ENCODE measurements at places on chromosomes 2 and 18. TPM values are rescaled to one million over a fixed set of nuclear protein-coding genes. Genes with fewer than 3 reads are reported as not detected.
A peak's percentile ranks its signal among the peaks of the same experiment; 100 is the strongest.

- no peaks in the 10 kb centered on the region for H3K4me1 ChIP-seq
- H3K4me3 ChIP-seq, result no peak overlapping the region
- no peak for DNase-seq
- no peaks in the 10 kb centered on the region for H3K27me3 ChIP-seq
Observed at GRCh38 chr2:4291430-4291829, 588.1 kb downstream of the DCDC2C start.

- H3K4me3 ChIP-seq, result no peak overlapping the region
- no peaks in the 10 kb centered on the region for H3K36me3 ChIP-seq
- DNase-seq, result no peak
- H3K27ac ChIP-seq, result no peak overlapping the region
- H3K27me3 ChIP-seq, result peaks cover 3% of the 10 kb centered on the region
Observed at GRCh38 chr2:118576109-118576855, 271.2 kb downstream of the EN1 start.

Gene LIMS4
- total RNA-seq, result 0.88 TPM

- H3K4me3 ChIP-seq, result no peak overlapping the region
- H3K27ac ChIP-seq, result no peak overlapping the region
Observed at GRCh38 chr2:77294474-77294873, 227.7 kb downstream of the LRRTM4 start.

GRCh38 chr18:22309191-22309590 lies 108.5 kb downstream of the CTAGE1 start:
- H3K27ac ChIP-seq, result no peak overlapping the region
- no peaks in the 10 kb centered on the region for H3K4me1 ChIP-seq
- H3K36me3 ChIP-seq, result no peaks in the 10 kb centered on the region
- H3K27me3 ChIP-seq, result no peaks in the 10 kb centered on the region

DNA sequence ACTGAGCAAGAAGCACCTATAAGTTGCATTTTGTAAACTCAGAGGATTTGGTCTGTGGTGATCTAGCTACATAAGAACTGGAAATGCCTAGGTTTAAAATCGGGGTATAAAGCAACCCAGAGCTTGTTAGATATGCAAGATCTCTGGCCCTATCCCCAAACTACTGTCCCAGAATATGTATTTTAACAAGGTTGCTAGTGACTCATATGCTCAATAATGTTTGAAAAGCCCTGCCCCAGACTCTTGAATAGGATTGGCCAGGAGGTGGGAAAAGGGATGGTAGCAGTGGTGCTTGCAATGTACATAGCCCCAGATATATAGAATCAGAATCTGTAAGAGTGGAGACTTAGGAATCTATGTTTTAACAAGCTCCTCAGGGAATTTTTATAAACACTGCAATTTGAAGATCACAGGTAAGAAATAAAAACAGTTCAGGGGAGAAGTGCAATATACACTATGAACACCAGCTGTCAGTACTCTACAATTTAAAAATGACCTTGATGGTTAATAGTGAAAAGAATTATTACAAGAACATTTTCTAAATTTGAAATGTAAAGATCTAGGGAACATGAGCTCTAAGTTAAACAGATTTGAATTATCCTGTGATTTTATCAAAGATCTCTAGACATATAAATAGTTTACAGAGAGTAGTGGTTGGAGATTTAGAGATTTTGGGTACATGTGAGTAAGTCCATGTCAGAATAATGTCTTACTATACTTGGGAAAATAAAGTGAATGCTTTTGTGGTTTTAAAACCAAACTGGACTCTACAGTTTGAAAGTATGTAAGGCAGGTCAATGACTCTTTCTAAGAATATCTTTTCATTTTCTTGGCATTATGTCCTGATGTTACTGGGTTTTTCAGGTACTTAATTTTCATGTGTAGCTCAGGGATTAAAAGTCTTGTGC lies 7.7 kb upstream of the MMADHC start:
- no peak overlapping the region for H3K27ac ChIP-seq
- no peak for DNase-seq
- H3K36me3 ChIP-seq, result no peaks in the 10 kb centered on the region
- H3K27me3 ChIP-seq, result peaks cover 29% of the 10 kb centered on the region
- no peak overlapping the region for H3K4me3 ChIP-seq

- H3K36me3 ChIP-seq, result peaks cover 42% of the 10 kb centered on the region
- peaks cover 10% of the 10 kb centered on the region for H3K27me3 ChIP-seq
- H3K4me3 ChIP-seq, result peak overlapping the region; percentile 66
- peaks cover 15% of the 10 kb centered on the region for H3K4me1 ChIP-seq
Observed at GRCh38 chr2:12861344-12861930, 144.7 kb downstream of the TRIB2 start.

GRCh38 chr2:36413218-36413617 lies 57.6 kb downstream of the CRIM1 start:
- no peak for DNase-seq
- H3K4me1 ChIP-seq, result no peaks in the 10 kb centered on the region
- no peaks in the 10 kb centered on the region for H3K36me3 ChIP-seq
- no peak overlapping the region for H3K27ac ChIP-seq

DNA sequence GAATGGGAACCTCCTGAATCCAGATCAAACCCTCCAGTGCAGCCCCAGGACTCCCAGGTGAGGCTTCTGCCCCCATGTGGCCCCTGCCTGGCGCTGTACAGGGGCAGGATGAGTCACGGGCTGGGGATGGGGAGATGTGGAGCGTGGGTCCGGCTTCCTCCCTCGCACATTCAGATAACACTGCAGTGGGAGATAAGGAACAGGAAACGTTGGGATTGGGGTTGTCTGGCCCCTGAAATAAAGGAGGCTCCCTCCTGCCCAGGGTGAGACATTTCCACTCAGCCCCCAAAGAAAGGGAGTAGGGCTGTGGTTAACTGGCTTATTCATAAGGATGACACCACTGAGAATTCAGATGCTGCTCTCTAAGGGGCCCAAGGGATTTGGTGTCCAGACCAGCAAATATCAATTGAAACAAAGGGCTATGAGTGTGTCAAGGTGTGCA lies 30.7 kb downstream of the IGFBP5 start:
- no peak for DNase-seq
- H3K36me3 ChIP-seq, result no peaks in the 10 kb centered on the region
- peaks cover 1% of the 10 kb centered on the region for H3K4me1 ChIP-seq

Gene DNAH6
- 0.83 TPM for total RNA-seq

DNA sequence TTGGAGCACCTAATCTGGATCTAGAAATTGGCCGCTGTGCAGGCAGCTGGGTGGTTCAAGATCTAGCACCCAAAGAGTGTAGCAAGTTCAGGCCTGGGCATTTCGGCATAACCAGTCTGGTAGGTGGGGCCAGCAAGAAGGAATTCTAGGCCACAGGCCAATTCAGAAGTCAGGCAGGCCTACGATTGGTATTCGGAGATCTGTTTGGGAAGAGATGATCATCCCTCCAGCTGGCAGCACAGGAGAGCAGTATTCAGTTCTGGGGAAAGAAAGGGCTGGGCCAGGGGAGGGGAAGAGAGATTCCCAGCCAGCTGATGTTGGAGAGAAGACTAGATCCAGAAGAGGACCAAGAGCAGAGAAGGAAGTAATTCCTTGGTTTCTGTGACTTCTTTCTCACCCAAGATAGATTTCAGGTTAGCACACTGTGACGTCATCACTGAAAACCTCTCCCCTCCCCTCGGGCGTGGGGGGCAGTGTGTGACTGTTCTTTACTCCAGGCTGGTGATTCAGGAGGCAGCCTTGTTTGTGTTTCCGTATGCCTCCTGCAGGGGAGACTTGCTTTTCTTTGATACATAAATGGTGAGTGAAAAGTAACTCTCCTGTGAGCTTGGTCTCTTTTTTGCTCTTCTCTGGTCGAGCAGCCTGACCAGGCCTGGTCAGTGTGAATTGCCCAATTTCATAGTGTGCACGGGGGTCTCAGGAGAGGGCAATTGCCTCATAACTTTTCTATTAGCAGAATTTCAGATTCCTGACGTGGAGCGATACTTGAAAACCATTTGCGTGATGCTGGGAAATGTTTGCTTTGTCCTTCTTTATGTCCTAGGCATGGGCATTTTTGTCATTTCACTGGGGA lies 61.1 kb downstream of the MEIS1 start:
- no peaks in the 10 kb centered on the region for H3K27me3 ChIP-seq
- no peaks in the 10 kb centered on the region for H3K4me1 ChIP-seq
- no peak for DNase-seq
- H3K27ac ChIP-seq, result no peak overlapping the region
- H3K4me3 ChIP-seq, result no peak overlapping the region
- no peaks in the 10 kb centered on the region for H3K36me3 ChIP-seq

Gene OTOS
- not detected for total RNA-seq

Gene DPP4
- total RNA-seq, result 107 TPM

Gene PSMA8
- total RNA-seq, result 1.3 TPM

DNA sequence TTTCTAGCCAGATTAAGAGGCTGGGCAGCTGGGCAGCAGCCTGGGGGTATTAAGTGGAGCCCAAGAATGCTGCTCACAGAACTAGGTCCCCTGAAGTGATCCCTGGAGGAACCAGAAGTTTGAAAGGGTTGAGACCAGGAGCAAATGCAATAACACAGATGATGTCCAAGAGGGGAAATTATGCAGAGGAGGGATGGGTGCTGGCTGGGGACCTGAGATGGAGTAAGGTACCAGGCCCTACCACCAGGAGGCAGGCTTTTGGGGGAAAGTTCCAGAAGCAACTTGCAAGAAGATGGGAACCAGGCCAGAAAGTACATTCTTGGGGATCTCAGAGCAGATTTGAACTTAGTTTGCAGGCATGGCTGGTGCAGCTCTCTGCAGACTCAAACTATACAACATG lies 175.1 kb downstream of the NCK2 start:
- no peak for DNase-seq
- no peak overlapping the region for H3K27ac ChIP-seq
- H3K4me1 ChIP-seq, result peaks cover 16% of the 10 kb centered on the region

Gene GALNT14
- not detected for total RNA-seq

GRCh38 chr2:136985044-136985443 lies 219.7 kb downstream of the THSD7B start:
- H3K27ac ChIP-seq, result no peak overlapping the region
- DNase-seq, result no peak
- H3K4me1 ChIP-seq, result no peaks in the 10 kb centered on the region
- H3K27me3 ChIP-seq, result no peaks in the 10 kb centered on the region
- no peak overlapping the region for H3K4me3 ChIP-seq
- H3K36me3 ChIP-seq, result no peaks in the 10 kb centered on the region

- H3K27ac ChIP-seq, result no peak overlapping the region
- no peak overlapping the region for H3K4me3 ChIP-seq
- H3K27me3 ChIP-seq, result no peaks in the 10 kb centered on the region
- H3K4me1 ChIP-seq, result no peaks in the 10 kb centered on the region
- no peak for DNase-seq
- no peaks in the 10 kb centered on the region for H3K36me3 ChIP-seq
Observed at GRCh38 chr2:53018825-53019425, 748.7 kb upstream of the CHAC2 start.

GRCh38 chr2:230225486-230225885 lies at the start of gene SP140:
SP140 (plus strand) TSS chr2:230225736; CDS start chr2:230225845, 109 bp downstream.
- no peaks in the 10 kb centered on the region for H3K27me3 ChIP-seq
- H3K4me1 ChIP-seq, result peaks cover 52% of the 10 kb centered on the region
- peak; percentile 58 for DNase-seq

DNA sequence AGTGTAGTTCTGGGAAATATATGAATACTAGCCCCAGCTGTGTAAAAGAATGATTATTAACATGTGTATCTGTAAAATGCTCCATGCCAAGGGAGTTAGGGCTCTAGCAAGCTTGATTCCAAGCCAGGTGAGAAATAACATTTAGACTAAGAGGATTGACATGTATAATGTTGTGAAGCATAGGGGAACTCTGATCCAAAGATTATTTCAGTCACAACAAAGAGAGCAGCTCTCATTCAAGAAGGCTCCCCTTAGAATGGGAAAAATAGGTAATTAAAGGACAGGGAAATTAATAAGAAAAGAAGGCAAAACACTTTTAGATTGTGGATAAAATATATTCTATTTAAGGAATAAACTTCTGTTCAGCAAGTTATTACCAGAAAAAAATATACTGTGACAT lies 347.3 kb upstream of the CDH7 start:
- no peaks in the 10 kb centered on the region for H3K4me1 ChIP-seq
- no peaks in the 10 kb centered on the region for H3K36me3 ChIP-seq
- no peak for DNase-seq
- no peak overlapping the region for H3K4me3 ChIP-seq
- H3K27me3 ChIP-seq, result no peaks in the 10 kb centered on the region
- H3K27ac ChIP-seq, result no peak overlapping the region

DNA sequence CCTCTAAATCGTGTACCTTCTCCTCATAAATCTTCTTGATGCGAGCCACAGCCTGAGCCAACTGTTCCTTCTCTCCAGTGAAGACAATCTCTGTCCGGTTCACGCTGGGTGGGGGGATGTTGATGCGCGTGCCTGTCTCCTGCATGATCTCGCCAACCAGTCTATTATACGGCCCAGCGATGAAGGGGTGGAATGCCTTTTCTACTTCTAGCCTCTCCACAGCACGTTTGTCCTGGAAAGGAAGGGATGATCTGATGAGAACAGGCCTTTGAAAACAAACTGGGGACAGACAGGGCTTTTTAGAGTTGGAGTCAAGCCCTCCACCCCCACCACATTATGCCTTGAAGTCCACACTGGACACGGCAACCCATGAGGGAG lies 59.3 kb downstream of the HDLBP start:
- H3K27me3 ChIP-seq, result no peaks in the 10 kb centered on the region
- H3K36me3 ChIP-seq, result peaks cover 35% of the 10 kb centered on the region
- no peak for DNase-seq
- H3K4me1 ChIP-seq, result no peaks in the 10 kb centered on the region

GRCh38 chr2:201263779-201264178 lies 3.4 kb downstream of the CASP8 start:
- peak overlapping the region; percentile 50 for H3K4me3 ChIP-seq
- no peak for DNase-seq
- H3K27ac ChIP-seq, result peak overlapping the region; percentile 40

Gene TTC32
- total RNA-seq, result 43.5 TPM

GRCh38 chr18:69330385-69331005 lies 70.2 kb upstream of the DOK6 start:
- no peak overlapping the region for H3K27ac ChIP-seq
- H3K4me1 ChIP-seq, result no peaks in the 10 kb centered on the region
- H3K36me3 ChIP-seq, result no peaks in the 10 kb centered on the region
- DNase-seq, result no peak
- H3K4me3 ChIP-seq, result no peak overlapping the region

- H3K4me1 ChIP-seq, result no peaks in the 10 kb centered on the region
- H3K4me3 ChIP-seq, result no peak overlapping the region
- H3K27ac ChIP-seq, result no peak overlapping the region
- peaks cover 2% of the 10 kb centered on the region for H3K27me3 ChIP-seq
- no peaks in the 10 kb centered on the region for H3K36me3 ChIP-seq
Observed at GRCh38 chr18:42178376-42179080, 223.5 kb downstream of the PIK3C3 start.

GRCh38 chr2:220166616-220167015 lies 539.2 kb downstream of the SLC4A3 start:
- H3K27me3 ChIP-seq, result no peaks in the 10 kb centered on the region
- no peaks in the 10 kb centered on the region for H3K36me3 ChIP-seq
- no peak overlapping the region for H3K4me3 ChIP-seq
- H3K27ac ChIP-seq, result no peak overlapping the region

DNA sequence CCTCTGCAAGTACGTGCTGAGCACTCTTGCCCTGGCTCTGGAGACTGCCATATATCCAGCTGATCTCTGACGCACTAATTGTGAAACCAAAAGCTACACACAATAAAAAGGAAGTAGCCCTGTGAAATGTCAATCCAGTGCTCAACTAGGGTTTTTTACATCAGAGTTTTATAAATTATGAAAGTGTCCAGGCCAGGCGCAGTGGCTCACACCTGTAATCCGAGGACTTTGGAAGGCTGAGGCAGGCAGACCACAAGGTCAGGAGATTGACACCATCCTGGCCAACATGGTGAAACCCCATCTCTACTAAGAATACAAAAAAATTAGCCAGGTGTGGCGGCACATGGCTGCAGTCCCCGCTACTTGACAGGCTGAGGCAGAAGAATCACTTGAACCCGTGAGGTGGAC lies 24.5 kb upstream of the PEX13 start:
- DNase-seq, result no peak
- peak overlapping the region; percentile 22 for H3K4me3 ChIP-seq
- no peaks in the 10 kb centered on the region for H3K27me3 ChIP-seq
- H3K36me3 ChIP-seq, result peaks cover 35% of the 10 kb centered on the region
